HAP-1 (cell line): ENCODE measurements at places on chromosomes 2 and 18.
A peak's percentile ranks its signal among the peaks of the same experiment; 100 is the strongest.

DNA sequence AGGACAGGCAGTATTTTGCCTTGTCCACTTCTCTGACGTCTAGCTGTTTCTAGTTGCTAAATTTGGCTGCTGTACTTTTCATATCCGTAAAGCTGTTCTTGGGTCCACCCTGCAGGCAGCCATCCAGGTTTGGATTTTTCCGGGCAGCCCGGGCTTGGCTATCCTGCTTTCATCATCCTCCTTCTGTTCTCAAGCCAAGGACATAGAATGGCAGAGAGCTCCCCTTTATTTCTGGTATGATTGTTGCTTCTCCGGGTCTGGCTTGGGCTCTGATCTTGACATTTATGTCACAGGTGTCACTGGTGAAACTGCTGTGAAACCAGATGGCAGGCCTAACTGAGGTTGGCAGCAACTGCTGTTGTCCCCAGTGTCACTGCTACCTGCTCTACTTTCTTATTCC is 35.5 kb downstream of the SCN2A start:
- DNase-seq, result no peak

DNA sequence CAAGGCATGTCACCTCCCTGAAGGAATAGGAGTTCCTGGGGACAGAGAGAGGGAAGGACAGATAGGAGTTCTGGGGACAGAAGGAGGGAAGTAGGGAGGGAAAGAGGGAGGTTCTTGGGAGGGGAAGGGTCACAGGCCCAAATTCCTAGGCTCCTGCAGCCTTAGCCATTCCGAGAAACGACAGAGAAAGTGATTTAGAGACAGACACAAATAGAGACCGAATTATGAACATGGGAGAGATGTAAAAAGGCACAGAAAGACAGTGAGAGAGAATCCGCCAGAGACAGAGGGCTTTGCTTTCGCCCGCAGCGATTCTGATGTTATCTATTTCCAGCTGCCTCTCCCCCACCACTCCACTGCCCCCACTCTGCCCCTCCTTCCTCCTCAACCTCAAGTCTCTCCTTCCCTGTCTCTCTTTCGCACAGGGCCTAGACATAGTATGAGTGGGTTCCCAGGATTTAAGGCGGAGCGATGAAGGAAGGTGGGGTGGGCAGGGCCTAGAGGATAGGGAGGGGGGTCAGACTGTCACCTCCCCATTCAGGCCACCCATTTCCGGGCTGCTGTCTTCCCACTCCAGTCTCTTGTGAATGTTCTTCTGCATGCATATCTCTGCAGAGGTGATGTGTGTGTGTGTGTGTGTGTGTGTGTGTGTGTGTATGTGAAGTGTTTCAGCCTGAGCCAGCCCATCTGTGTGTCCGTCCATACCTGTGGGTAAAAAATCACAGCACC is 3.3 kb upstream of the WNT6 start:
- no peak for DNase-seq

GRCh38 chr2:120174963-120175581 is 48.1 kb downstream of the TMEM185B start:
- DNase-seq, result peak; percentile 71

DNA sequence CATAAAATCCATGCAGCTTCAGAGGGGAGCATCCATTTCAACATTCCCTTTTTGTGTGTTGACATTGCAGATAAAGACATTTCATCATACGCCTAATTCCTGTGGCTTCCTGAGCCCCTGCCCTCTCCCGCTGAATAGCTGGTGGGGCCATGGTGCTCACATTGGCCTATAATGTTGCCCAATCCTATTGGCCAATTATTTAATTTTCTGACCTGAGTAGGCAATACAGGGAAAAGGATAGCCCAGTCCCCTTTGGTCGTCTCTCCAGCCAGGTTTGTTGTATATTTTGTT is 163.8 kb upstream of the MYCN start:
- DNase-seq, result no peak

- DNase-seq, result no peak
These were observed 523 bp downstream of the KCTD1 start for GRCh38 chr18:26547646-26548414.

DNA sequence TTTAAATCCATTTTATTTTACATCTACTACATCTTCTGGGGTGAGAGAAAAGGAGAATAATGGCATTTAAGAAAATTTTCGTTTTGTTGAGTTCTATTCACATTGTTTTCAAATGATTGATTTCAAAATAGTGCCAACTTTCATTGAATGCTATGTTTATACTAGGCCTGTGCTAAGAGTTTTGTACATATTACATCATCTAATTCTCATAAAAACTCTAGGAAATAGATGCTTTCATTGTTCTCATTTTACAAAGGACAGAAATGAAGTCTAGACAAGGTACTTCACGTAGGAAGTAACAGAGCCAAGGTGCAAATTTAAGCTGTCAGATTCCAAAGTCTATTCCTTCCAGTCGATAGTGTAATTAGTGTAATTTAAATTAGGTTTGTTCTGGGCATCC is 402.8 kb upstream of the UBE2E3 start:
- no peak for DNase-seq

DNA sequence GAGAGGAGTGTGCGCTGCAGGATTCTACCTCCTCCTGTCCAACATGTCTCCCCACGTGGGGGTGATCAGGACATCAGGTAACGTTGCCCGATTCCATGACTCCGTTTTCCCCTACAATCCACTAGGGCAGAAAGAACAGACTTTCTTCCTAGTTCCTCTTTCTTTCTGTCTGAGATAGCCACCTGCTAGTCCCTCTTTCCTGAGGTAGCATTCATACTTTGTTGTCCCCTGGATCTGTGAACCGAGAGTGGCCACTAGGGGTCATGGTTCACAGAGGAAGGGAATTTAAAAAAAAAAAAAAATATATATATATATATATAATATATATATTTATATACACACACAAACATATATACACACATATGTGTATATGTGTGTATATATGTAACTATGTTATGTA is 210.0 kb upstream of the ZNF521 start:
- DNase-seq, result peak; percentile 17

DNA sequence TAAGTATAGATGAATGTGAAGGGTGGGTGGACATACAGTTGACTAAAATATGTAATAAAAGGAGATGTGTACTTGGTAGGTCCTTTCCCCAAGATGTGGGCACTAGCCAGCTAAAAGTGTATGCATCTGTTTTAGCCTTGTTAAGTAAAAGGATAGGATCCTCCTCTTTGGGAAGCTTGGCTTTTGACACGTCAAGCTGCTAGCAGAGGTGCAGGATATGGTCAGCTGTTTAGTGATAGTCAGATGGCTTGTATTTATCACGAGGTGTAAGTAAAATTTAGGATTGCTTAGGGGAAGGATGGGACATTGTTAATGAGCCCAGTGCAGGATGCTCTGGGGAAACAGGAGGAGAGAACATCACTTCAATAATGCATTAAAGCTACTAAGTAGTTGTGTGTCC is 1.5 kb downstream of the MFSD6 start:
- DNase-seq, result no peak

- DNase-seq, result no peak
These were observed 116.5 kb upstream of the LYPD6 start for GRCh38 chr2:149213764-149214493.

GRCh38 chr2:176003958-176004357 is 1.9 kb upstream of the LNPK start:
- no peak for DNase-seq

- no peak for DNase-seq
These were observed 593.2 kb upstream of the ZNF804A start for GRCh38 chr2:184004948-184005672.

GRCh38 chr2:72917138-72917876 is at the start of gene EMX1:
Gene EMX1 (plus strand): TSS chr2:72917519. CDS start chr2:72917853, 334 bp downstream.
- peak; percentile 80 for DNase-seq

- DNase-seq, result peak; percentile 70
These were observed 5.0 kb downstream of the RUFY4 start for GRCh38 chr2:218074031-218074430.

DNA sequence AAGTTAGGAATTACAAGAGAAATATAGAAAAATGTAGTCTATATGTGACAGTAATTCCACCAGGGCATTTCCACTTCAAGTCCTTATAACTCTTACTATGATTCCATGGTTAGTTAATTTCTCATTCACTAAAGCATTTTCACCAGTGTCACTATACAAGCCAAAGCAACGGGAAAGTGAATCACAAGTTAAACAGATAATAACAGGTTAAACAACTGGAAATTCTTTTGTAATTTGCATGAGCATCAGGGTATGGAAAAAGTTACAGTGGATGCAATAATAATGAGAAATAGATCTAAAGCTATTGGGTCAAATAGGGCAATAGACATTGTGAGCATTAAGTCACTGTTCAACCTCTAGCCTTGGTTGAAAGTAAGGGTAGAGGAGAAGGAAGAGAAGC is 88.9 kb upstream of the ST6GAL2 start:
- no peak for DNase-seq

DNA sequence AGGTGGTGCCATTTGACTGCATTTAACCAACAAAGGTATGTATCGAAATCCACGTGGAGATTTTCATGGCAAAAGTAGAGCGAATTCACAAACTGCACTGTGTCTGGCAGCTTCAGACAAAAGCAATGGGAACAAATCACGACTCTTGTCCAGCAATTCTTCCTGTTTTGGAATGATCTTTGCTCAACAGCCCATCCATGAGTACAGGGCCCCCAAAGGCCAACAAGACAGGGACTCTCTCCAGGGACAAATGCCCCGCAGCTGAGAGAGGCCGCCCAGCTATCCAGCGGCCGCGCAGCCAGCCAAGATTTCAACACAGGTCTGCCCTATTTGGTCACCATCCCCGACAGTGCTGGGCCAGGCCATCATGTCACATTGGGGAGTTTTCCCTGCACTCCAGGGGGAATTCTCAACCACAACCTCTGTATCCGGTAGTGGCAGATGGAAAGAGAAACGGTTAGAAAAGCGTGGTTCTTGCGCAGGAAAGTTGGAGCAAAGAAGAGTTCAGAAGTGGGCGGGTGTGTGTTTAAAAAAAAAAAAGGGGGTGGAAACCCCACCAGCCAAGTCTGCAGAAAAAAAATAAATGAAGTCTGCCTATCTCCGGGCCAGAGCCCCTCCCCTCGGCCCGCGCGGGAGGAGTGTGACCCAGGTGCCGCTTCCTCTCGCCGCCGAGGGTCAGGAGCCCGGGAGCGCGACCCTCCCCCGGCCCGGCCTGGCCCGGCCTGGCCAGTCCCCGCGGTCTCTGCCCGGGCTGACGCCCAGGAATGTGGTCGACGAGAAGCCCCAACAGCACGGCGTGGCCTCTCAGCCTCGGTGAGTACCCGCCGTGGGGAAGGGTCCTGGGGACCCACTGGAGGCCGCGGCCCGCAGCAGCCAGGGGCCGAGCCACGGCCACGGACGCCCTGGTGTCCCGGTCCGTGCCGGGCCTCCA is at the start of gene GYPC:
Gene GYPC, plus strand, starts transcription at position 659 of the 931 bp plus-strand sequence. Its CDS starts 106 bp downstream, at position 765.
- peak; percentile 40 for DNase-seq

DNA sequence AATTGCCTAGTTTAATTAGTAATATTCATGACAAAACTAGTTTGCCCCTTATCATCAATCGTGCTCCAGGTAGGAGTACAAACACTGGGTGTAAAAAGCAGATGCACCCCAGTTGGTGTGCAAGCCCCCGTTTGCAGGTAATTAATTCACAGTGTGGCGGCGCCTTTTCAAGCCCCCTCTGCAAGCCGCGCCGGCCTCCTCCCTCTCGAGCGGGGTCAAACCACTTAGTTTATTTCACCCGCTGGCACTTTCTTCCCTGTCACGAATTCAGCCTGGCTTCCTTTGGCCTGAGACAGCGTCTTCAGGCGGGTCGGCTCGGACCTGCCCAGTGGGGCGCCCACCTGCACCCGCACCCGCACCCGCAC is 64.7 kb upstream of the MAPRE2 start:
- no peak for DNase-seq

DNA sequence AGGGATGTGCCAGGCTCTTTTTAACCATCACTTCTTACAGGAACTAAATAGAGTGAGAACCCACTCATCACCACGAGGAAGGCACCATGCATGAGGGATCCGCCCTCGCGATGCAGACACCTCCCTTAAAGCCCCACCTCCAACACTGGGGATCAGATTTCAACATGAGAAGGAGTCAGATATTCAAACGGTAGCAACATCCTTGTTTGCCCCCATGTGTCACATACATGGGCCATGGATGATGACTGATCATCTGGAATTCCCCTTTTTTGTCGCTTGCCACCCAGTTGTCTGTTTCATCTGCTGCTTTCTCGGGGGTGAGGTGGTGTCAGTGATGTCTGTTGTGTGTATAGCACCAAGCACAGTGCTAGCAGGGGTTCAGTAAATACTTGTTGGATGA is 57.9 kb downstream of the NCK2 start:
- no peak for DNase-seq

DNA sequence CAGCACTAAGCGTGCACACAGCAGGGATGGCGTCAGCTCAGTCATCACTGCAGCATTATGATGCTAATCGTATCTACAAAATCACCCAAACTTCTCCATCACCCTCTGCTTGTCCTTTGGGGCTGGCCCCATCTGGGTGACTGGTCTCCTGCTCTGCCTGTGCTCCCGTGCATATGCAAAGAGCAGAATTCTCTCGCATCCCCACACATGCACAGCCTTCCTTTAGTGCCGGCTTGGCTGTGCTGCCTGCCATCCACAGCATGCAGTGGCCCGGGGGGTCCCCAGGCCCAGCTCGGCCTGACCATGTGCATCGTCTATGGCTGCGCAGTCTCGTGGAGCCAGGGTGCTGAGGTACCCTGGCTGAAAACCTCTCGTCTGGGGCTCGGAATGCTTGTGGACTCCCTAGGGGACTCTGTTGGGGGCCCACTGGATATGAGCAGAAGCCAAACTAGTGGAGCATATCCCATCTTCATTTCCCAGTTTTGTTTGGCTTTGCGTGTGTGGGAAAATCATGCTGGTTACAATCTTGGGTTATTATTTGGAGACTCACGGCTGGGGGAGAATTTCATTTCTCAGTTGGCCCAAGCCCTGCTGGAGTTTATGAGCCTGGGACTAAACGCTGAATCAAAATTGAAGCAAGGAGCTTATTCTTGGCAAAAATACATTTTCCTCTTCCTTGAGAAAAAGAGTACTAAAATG is 70.9 kb upstream of the HS6ST1 start:
- no peak for DNase-seq

GRCh38 chr2:17076533-17076932 is 410.9 kb upstream of the CYRIA start:
- no peak for DNase-seq

DNA sequence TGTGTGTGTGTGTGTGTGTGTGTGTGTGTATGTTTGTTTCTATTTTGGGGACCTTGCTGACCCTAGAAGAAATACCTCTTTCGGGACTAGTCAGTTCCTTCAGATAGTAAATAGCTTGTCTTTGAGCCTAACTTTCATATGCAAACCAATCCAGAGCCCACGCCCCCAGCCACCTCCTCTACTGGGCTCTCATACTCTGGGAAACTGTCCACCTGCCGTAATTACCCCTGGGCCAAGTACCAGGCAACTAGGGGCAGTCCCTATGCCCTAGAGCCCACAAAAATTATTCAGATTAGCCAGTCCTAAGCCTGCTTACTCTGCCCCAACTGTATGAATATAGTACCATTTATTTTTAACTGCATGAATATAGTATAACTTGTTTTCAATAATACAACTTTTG is 970.4 kb downstream of the EPHA4 start:
- DNase-seq, result no peak

DNA sequence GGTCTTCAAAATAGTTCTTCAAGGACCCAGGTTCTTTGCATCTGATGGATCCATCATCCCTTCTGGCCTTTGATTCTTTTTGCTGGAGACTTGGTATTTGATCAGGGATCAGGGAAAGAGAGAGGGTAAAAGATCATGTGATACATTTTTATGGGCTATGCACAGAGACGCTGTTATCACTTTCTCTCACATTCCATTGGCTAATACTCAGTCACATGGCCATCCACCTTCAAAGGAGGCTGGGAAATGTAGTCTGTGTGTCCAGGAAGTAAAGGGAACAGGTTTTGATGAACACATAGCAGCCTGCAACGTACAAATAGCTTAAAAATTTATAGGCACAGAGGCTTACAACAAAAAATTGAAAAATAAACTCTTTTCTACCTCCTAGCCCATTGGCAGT is 629.6 kb upstream of the FANCL start:
- DNase-seq, result no peak
